ENCODE measurements at places on chromosomes 5 and 9.

DNA sequence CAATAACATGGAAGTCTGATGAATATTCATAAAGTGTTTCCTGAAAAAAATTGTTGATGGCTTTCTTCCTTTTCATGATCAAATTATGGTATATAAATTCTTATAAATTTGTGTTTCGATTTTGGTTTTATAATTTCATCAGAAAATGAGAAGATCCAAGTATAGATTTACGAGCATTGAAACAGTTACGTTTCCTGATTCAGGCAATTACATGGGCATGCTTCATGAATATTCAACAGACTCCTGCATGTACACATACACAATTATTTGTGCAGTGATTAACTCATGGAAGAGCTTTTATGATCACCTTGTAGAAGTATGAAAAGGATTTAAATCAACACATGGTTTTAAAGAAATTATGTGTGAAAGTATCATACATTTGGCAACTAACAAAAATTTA is 136.7 kb downstream of the MPDZ start:
- no peak for DNase-seq

GRCh38 chr9:129972816-129973215 is 70.2 kb downstream of the FNBP1 start:
- no peak for DNase-seq

- DNase-seq: no peak
These were observed 133.3 kb downstream of the KIAA0825 start for GRCh38 chr5:94485067-94485466.

- DNase-seq: no peak
These were observed 739.0 kb downstream of the DTWD2 start for GRCh38 chr5:118249386-118249785.

DNA sequence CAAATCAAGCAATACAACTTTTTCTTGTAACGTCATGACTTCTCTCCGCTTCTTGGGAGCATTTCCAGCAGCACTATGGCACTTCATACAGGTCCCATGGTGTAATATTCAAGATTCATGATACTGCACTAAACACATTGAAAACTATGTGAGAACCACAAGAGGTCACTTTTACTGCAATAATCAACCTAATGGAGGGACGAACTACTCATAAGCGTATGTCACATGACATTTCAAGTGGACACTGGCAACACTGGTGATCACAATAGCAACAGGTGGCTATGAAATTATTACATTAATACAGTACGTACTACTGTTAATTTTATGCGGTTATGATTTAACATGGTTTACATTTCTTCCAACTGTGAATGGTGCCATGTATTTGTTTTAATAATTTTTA is 78.6 kb upstream of the TBC1D9B start:
- DNase-seq: no peak

Data from left renal cortex interstitium (tissue), 4 donors.